T-helper 17 cell (primary cell): ENCODE measurements at places on chromosomes 2 and 18. TPM values are rescaled to one million over a fixed set of nuclear protein-coding genes. Genes with fewer than 3 reads are reported as not detected.

Gene ARID5A
- 126 TPM for total RNA-seq

DNA sequence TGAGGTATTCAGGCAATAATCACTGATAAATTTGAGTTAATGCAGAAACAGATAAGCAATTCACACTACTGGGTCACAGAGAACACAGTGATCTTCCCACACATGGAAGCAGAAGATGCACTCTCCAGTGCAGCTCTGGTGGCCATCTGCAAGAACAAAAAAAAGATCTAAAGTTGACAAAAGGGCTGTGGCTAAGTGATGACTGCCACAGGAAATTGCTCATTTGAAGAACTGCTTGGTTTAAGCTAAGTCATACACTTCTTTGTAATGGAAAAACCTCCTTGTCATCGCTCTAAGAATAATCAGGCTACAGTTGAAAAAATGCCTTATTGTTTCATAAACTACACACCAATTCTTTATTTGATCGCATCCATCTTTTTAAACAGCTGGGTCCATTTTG lies 115.1 kb downstream of the DTNB start:
- H3K27ac ChIP-seq, result no peak overlapping the region
- H3K36me3 ChIP-seq, result no peaks in the 10 kb centered on the region
- H3K4me3 ChIP-seq, result no peak overlapping the region

Gene ZNF804A
- total RNA-seq, result not detected

GRCh38 chr2:62593825-62594224 lies 87.8 kb upstream of the TMEM17 start:
- H3K36me3 ChIP-seq, result no peaks in the 10 kb centered on the region
- H3K27ac ChIP-seq, result no peak overlapping the region
- H3K4me3 ChIP-seq, result no peak overlapping the region
- DNase-seq, result no peak
- H3K27me3 ChIP-seq, result peaks cover 9% of the 10 kb centered on the region
- H3K4me1 ChIP-seq, result no peaks in the 10 kb centered on the region

- DNase-seq, result no peak
- H3K27ac ChIP-seq, result no peak overlapping the region
- H3K4me1 ChIP-seq, result no peaks in the 10 kb centered on the region
- peaks cover 67% of the 10 kb centered on the region for H3K27me3 ChIP-seq
Measured at GRCh38 chr2:181753686-181754085, 73.4 kb upstream of the NEUROD1 start.

DNA sequence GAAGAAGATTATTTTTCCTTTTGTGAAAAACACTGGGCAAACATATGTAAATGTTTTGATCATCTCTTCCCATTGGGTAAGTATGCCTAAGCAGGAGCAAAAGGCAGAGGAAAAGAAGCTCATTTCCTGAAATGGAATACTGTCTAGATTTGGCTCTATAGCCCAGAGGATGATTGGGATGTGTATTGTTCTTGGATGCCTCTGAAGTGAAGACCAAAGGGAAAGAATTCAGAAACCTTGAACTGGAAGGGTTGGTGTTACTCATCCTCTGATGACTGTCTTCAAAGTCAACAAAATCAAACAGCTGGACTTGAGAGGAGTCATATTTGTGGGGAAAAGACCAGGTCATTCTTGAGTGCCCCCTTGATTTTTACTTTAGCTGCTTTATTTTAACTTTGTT lies 112.6 kb upstream of the NT5C1B start:
- no peak for DNase-seq
- H3K4me3 ChIP-seq, result no peak overlapping the region
- H3K27me3 ChIP-seq, result no peaks in the 10 kb centered on the region
- H3K27ac ChIP-seq, result no peak overlapping the region
- no peaks in the 10 kb centered on the region for H3K4me1 ChIP-seq
- H3K36me3 ChIP-seq, result peaks cover 2% of the 10 kb centered on the region
